ENCODE measurements at places on chromosomes 4 and X.

- no peak for DNase-seq
Measured at GRCh38 chrX:148185631-148186030, 204.5 kb downstream of the FMR1NB start.

- no peak for DNase-seq
Measured at GRCh38 chrX:802846-803245, 172.3 kb downstream of the SHOX start.

DNA sequence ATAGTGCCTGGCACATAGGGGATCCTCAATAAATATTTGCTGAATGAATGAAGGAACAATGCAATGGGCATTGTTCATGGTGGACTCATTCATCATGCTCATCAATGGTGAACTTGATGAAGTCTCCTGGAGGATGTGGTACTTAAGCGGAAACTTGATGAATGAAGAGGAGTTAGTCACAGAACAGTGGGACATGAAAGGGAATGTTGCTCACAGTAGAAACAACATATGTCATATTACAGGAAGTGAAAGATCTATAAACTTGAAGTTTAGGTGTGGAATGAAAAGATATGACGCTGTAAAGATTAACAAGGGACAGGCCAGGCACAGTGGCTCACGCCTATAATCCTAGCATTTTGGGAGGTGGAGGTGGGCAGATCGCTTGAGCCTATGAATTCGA is 224.1 kb downstream of the PPP3CA start:
- DNase-seq, result peak; percentile 19

GRCh38 chrX:19094654-19095053 is 27.6 kb downstream of the ADGRG2 start:
- no peak for DNase-seq

GRCh38 chrX:109537324-109537665 is 651 bp downstream of the NXT2 start:
- DNase-seq, result peak; percentile 42

GRCh38 chr4:3416821-3417221 is 24.9 kb upstream of the HGFAC start:
- no peak for DNase-seq

GRCh38 chr4:36165631-36166005 is 78.7 kb downstream of the ARAP2 start:
- no peak for DNase-seq
